ENCODE measurements at places on chromosomes 3 and 15. TPM values are rescaled to one million over a fixed set of nuclear protein-coding genes. Genes with fewer than 3 reads are reported as not detected.

Gene SUSD5
- total RNA-seq, result 1.1 TPM

Gene NR2E3
- not detected for total RNA-seq

Gene PARP15
- total RNA-seq, result 0.19 TPM

Gene CCR9
- not detected for total RNA-seq

Gene ADAM10
- 75.1 TPM for total RNA-seq

Gene ZBBX
- total RNA-seq, result not detected

Gene CD200R1
- not detected for total RNA-seq

Gene GATA2
- total RNA-seq, result not detected

Gene LEKR1
- total RNA-seq, result 0.71 TPM

Gene PTPN23
- 59.0 TPM for total RNA-seq

Gene GABRA5
- not detected for total RNA-seq

Gene SEMA3G
- total RNA-seq, result 0.21 TPM

Gene PBRM1
- total RNA-seq, result 41.5 TPM

Gene CYP19A1
- not detected for total RNA-seq

Gene AGTR1
- not detected for total RNA-seq

Gene HIGD2B
- total RNA-seq, result not detected

Gene PLCH1
- total RNA-seq, result 0.49 TPM

Gene FSD2
- total RNA-seq, result not detected

Gene PIF1
- total RNA-seq, result 9.5 TPM

Gene COLQ
- 0.21 TPM for total RNA-seq

Gene RBP2
- not detected for total RNA-seq

Gene JMJD7
- 28.8 TPM for total RNA-seq

Gene ARNT2
- total RNA-seq, result 1.0 TPM

Gene ALDH1L1
- total RNA-seq, result 2.9 TPM

Gene SKOR1
- total RNA-seq, result 0.19 TPM

Gene EXOG
- 4.0 TPM for total RNA-seq

Gene MUC4
- not detected for total RNA-seq

Gene GOLGA6L9
- total RNA-seq, result 2.5 TPM

Gene FGF12
- 0.14 TPM for total RNA-seq

Gene SMCO1
- not detected for total RNA-seq

Gene DHFR2
- total RNA-seq, result 2.9 TPM

Gene ADAMTSL3
- 0.65 TPM for total RNA-seq

Gene BNC1
- total RNA-seq, result 74.7 TPM

Gene GLDN
- total RNA-seq, result not detected

Gene IQCF5
- total RNA-seq, result not detected

Gene PAQR5
- total RNA-seq, result 4.7 TPM

Gene ATP8B4
- 0.56 TPM for total RNA-seq

Gene HHATL
- not detected for total RNA-seq

Gene SNUPN
- total RNA-seq, result 32.6 TPM

Gene SGO1
- total RNA-seq, result 4.8 TPM
